ENCODE measurements at places on chromosomes 12 and 14.

DNA sequence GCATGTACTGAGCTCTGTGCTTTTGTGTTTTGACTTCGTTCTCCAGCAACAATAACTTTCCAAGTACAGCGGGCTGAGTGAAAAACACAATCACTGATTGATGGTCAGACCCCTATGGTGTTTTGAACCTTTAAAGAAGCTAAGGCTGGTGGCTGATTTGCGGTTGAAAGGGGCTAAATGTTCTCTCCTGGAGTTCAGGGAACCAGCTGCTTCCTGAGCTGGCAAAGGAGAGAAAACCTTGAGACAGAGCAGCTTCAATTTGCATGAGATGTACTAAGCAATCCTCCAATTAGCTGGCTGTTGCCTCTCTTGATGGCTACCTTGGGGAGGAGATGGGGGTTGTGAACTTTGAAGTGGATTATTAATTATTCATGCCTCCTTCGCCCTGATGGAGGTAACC, 546.7 kb upstream of the SEL1L start:
- no peak for DNase-seq

DNA sequence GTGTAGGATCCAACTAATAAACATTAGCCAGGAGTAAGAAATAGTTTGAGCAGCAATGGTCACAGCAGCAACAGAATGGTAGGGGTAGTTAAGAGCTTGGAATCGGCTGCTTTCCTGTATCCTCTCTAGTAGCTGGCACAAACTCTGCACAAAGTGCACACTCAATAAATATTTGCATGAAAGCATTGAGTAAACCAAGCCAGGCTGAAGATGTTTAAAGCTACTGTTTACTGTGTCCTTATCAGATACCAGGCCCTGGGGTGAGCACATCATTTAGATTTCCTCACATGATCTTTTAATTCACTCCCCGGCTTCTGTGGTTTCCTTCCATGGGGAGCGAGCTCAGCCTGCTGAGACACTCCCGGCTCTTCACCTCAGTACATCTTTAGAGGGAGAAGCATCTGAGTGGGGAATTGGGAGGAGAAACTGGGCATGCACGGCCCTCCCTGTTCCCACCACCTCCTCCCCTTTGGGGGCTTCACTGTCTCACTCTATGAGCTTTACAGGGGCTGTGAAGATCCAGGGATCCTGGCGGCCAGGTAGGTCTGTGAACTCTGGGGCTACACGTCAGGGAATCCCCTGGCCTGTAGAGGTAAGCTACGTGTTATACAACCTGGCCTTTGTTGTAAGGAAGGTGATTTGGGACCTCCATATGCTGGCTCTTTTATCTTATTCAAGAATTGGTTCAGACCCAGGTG, 107.2 kb upstream of the VASH1 start:
- DNase-seq, result peak; percentile 59

DNA sequence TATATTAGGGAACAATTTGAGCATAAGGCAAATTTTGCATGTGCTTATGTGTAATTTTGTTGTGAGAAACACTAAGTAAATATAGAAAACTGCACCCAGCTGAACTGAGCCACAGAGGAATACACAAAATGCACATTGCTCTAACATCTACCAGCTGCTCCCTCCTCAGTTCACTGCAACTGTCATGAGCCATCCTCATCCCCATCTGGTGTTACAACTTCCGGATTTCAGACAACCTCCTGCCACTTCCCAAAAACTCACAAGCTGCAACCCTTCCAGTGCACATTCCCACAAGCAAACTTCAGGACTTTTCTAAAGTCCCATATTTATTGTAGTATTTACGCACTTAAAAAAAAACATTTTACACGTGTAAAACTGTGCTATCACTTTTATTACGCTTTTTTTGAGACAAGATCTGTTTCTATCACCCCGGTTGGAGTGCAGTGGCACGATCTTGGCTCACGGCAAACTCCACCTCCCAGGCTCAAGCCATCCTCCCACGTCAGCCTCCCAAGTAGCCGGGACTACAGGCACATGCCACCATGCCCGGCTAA, 169.1 kb upstream of the TBX3 start:
- no peak for DNase-seq

- no peak for DNase-seq
Observed at GRCh38 chr12:70520847-70521246, 116.4 kb downstream of the PTPRB start.

GRCh38 chr14:104151026-104151381, 12.6 kb downstream of the KIF26A start:
- DNase-seq, result no peak

- DNase-seq, result no peak
Observed at GRCh38 chr12:75489187-75489586, 8.6 kb downstream of the GLIPR1 start.

DNA sequence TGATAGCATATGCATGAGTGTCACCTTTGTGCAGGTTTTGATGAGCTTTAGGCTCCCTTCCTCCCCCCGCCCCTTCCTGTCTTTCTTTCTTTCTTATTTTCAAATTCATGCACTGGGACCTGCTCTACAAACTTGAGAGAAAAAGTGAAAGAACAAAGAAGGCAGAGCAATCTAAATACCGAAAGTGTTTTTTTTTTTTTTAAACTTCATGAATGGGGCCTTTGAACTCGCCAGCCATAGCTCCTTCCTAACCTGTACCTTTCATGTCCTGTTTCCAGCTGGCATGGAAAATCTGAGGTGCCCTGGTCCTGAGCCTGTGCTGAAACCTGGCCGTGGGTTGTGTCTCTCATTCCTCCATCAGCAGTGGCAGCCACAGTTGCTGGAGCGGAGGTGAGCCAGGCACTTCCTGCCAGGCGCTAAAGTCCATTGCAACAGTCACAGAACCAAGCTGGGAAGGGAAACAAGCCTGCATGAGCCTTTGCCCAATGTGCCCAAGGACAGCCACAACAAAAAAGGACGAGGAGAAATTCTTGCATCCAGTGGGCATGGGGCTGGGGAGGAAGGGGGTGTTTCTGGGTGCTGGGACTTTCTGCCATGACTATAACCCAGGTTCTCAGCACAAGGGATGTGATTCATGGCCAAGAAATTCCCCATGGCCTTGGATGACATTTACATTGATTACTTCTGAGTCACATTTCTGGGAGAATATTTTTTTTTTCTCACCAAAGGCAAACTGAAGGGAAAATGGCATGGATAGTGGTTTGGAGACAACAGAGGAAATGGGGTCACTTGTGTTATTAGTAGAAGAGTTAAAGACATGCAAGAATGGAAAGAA, 102.7 kb downstream of the TMEM30B start:
- no peak for DNase-seq

DNA sequence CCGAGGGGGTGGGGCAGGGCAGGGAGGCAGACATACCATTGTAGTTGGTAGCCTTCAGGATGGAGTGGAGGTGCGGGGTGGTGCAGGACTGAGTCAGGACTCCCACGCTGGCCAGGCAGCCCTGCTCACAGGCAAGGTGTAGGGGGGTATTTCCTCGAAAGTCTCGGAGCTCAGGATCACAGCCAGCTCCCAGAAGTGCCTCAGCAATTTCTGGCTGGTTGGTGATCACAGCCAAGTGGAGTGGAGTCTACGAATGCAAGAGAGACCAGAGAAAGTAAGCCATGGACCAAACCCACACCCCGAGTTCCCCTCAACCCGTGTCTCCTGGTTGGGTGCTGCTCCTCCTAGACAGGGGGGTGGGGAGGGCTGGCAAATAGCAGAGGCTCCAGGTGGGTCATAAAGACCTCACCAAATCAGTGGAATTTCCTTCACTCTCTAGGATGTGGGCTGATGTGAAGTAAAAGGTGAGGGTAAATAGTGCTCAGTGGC, 1.4 kb downstream of the NFKBIA start:
- no peak for DNase-seq

GRCh38 chr12:69106482-69107118, 132.8 kb upstream of the CPSF6 start:
- no peak for DNase-seq

DNA sequence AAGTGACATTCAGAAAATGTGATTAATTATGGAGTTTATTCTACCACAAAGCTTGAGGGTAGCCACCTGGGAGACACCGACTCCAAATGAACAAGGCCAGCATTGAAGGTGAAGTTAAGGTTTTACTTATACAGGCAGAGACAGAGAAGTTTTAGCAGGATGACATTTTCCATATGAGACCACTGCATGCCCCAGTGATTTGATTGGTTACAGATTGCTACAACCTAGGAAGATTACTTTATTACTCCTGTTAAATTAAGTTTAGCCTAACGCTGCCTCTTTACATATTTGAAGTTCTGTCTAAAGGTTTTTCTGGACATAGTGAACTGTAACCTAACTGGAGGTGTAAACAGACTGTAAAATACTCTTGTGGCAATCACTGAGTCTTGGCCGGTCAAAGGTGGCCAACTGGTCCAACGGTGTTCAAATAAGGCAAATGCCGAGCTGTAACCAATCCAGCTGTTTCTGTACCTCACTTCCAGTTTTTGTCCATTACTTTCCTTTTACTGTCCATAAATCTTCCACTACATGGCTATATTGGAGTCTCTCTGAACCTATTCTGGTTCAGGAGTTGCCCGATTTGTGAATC, 57.2 kb downstream of the RIN3 start:
- no peak for DNase-seq

GRCh38 chr14:105094193-105094907, 29.1 kb upstream of the GPR132 start:
- no peak for DNase-seq

GRCh38 chr14:51430633-51431032, 190.6 kb downstream of the TMX1 start:
- no peak for DNase-seq

DNA sequence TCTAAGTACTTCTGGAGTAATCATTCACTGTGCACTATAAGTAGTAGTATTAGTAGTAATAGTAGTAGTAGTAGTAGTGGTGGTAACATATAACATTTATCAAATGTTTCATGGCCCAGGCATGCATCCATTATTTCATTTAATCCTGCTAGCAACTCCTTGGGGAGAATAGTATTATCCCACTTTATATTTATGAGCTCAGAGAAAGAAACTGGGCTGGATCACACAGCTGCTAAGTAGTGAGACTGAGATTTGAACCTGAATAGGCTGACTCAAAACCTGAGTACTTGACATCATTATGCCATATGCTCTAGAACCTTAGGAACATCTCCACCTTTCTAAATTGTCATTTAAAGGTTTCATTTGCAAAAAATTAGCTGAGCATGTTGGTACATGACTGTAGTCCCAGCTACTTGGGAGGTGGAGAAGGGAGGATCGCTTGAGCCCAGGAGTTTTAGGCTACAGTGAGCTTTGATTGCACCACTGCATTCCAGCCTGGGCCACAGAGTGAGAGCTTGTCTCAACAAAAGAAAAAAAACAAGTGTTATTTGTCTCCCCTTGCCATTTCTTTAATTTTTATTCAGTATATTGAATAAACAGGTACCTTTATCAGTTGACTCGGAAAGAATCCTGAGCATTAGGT, 11.4 kb upstream of the NID2 start:
- no peak for DNase-seq

- DNase-seq, result no peak
Observed at GRCh38 chr12:119989361-119989730, 310 bp downstream of the BICDL1 start.

GRCh38 chr14:76126076-76126475, 25.6 kb upstream of the GPATCH2L start:
- DNase-seq, result no peak

DNA sequence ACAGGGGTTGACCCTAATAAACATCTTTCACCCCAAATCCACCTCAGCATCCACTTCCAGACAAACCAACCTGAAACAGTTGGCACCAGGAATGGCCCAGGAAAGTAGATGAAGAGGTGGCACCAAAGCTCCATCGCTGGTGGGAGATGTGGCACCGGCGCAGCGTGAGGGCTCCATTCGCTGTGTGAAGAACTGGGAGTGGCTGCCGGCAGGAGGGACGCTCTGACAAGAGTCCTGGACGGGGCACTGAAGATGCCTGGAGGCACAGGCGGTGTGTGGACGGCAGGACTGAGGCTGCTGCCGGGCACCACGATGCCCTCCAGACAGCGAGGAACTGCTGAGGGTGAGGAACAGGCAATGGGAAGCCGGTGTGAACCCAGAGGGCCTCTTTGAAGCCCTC, 29.3 kb downstream of the DIO3 start:
- DNase-seq, result no peak

DNA sequence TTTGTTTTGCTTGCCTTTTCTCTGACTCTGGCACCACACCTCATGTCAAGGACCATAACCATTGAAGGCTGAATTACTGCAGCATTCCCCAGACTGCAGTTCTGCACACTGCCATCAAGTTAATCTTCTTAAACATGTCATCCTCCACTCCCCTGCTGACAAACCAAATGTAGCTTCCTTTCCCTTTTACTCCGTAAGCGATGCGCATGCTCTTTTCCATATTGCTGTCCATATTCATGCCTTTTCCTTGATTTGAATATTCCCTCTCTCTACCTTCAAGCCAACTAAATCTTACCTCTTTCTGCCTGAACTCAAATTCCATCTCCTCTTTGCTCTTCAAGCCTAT, 13.6 kb downstream of the GPX2 start:
- no peak for DNase-seq

- no peak for DNase-seq
Observed at GRCh38 chr14:65261946-65262345, 150.6 kb upstream of the FUT8 start.

Data from NCI-H2029 (cell line).